NCI-H82 (cell line): ENCODE measurements at places on chromosomes 11 and 22.
A peak's percentile ranks its signal among the peaks of the same experiment; 100 is the strongest.

DNA sequence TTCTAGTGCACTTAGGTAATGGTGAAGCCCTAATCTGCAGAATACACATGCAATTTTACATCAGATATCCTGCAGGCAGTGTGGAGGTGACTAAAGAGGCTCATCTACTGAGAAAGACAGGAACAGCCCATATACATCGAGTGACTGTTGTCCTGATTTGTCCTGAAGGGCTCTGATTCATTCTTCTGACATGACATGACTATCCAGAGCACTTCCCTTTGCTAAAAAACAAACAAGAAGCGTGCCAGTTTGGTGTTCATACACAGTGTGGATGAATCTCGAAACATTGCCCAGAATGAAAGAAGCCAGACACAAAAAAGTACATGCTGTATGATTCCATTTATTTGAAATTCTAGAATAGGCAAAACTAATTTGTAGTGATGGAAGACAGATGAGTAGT is 48.0 kb upstream of the AMPD3 start:
- no peak for DNase-seq

DNA sequence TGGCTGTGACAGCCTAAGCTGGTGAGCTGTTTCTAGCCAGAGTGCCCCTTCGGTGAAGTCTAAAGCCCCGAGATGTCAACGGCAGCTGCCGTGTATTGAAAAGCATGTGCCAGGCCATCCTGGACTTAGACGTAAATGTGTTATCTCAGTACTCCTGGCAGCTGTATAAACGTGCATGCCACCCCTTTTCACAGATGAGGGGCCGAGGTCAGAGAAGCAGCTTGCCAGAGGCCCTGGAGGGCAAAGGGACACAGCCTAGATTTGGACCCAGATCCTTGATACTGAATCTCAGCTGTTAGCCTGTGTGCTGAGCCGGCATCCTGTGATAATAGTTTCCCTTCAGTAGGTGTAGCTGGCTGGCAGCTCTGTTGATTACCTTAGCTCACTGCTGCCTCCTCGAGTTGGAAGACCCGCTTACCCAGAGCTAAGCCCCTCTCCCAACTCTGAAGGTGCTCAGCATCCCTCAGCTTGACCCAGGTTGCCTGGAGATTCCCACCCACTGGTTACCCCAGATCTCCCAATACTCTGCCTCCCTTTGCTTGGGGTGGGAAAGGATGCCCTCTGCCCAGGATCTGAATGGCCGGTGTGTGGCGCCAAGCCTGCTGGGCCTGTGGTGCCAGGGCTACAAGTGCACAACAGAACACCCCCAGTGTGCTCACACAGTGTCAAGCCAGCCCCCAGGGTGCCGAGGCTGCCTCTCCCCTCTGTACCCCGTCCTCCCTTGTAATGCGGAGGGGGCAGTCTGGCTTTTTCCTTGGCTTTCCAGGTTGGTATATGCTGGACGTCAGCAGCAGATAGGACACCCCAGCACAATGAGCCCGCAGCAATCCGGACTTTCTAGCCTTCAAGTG is 59.8 kb upstream of the WNT7B start:
- DNase-seq, result peak; percentile 67

- DNase-seq, result no peak
Observed at GRCh38 chr11:118845369-118845768, 38.3 kb upstream of the CXCR5 start.

GRCh38 chr11:112778091-112778876 is 182.9 kb upstream of the NCAM1 start:
- peak; percentile 26 for DNase-seq

DNA sequence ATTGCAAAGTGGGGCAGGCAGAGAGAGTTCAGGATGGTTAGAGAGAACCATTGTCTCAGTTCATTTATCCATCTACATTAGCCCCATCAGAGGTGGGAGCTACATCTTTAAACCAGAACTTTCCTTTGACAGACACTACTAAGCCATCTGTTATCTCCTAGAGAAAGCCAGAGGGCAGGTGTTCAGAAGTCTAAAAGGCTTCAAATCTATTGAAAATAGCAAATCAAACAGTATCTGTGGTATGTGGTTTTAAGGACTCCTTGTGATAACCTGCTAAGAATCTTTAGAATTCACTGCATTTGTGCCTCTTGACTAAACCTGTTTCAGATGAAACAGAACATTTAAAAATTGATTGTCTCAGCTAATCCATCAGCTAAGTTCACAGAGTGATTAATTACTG is 43.9 kb upstream of the PARVG start:
- DNase-seq, result no peak

- peak; percentile 66 for DNase-seq
Observed at GRCh38 chr11:126585774-126586491, 230.4 kb downstream of the ST3GAL4 start.

DNA sequence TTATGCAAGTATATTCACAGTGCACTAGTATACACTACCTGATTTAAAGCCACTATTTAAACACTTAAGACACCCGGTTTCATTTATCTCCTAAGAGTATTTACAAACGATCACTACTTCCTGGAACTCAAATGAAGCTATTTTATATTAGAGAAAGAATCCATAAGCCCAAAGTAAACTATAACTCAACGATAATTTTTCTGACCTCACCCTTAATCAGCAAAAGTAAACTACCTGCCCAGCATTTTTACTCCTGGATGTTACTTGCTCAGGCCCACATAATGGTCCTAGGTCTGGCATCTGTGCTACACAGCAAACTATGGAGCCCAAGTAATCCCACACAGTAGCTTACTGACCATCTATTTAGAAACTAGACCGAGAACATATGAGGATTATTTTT is 33.4 kb downstream of the TSG101 start:
- no peak for DNase-seq

DNA sequence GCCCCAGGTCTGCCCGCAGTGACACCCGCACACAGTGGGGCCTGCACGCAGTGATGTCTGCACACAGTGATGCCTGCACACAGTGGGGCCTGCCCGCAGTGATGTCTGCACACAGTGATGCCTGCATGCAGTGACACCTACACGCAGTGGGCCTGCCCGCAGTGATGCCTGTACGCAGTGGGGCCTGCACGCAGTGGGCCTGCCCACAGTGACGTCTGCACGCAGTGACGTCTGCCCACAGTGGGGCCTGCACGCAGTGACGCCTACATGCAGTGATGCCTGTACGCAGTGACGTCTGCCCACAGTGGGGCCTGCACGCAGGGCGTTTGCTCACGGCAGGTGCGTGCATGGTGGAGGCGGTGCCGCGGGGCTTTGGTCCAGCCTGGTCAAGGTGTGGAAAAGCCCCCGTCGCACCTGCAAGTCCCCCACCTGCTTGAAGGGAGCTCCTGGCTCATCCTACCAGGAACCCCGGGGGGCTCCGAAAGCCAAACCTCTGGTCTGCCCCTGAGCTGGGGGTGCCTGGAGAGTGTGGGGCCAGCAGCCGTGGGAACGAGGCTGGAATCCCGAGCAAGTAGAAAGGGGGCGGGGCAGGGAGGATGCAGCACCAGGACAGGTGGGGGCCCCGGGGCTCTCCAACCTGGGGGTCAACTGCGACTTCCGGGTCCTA is 8.9 kb upstream of the SYT8 start:
- no peak for DNase-seq

DNA sequence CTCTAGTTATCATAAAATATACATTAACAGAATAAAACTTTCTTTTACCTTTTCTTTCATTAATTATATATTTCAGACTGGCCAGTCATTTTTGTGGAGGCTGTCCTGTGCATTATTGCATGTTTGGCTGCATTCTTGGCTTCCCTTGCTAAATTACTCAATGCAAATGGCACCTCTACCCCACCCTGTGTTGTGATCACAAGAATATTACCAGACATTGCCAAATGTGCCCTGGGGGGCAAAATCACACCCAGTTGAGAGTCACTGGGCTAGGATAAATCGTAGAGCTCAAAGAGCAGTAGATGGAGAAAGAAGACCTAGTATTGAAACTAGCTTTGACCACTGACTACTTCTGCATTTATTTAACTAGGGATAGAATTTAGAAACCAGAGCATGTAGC is 1257.8 kb upstream of the TENM4 start:
- DNase-seq, result no peak
